DMS153 (cell line): ENCODE measurements at places on chromosomes 1 and 21.

DNA sequence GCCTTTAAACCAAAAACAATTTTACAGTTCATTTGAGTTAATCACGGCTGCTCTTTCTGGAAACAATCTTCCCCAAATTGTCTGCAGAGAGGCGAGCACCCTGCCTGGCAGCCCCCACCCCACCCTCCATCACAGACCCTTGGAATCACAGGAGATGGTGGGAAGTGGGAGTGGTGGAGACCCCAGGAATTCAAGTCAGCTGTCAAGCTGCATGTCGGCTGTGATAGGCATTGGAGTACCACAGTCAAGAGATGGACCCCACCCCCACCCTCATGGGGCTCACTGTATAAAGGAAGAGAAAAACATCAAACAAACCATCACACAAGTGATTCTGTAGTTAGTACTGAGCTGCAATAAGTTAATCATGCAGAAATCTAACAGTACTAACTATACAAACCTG is 360.4 kb downstream of the MATN1 start:
- no peak for DNase-seq

DNA sequence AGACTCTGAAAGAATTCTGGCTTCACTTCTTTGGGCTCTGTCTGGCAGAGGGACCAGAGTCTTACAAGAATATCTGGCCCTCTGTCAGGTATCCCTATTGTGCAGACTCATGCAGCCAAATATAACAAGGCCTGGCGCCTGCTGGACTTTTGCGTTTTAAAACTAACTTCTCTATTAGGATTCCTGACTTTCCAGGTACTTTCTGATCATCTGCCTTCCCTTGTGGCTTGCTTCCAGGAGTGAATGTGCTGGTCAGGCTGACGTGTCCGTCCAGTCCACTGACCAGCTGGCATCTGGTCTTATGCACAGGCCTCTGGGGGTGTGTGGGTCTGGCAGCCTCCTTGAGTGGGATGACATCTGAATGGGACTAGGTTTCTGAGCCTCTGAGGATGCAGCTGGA is 8.6 kb upstream of the RAB29 start:
- no peak for DNase-seq

GRCh38 chr1:153262070-153262366 is 2.5 kb downstream of the LORICRIN start:
- no peak for DNase-seq

- DNase-seq, result no peak
Observed at GRCh38 chr1:103461161-103462105, 64.1 kb upstream of the RNPC3 start.

GRCh38 chr1:201894343-201895119 is 5.8 kb downstream of the SHISA4 start:
- no peak for DNase-seq

GRCh38 chr21:46399129-46399528 is 59.6 kb upstream of the DIP2A start:
- DNase-seq, result no peak

DNA sequence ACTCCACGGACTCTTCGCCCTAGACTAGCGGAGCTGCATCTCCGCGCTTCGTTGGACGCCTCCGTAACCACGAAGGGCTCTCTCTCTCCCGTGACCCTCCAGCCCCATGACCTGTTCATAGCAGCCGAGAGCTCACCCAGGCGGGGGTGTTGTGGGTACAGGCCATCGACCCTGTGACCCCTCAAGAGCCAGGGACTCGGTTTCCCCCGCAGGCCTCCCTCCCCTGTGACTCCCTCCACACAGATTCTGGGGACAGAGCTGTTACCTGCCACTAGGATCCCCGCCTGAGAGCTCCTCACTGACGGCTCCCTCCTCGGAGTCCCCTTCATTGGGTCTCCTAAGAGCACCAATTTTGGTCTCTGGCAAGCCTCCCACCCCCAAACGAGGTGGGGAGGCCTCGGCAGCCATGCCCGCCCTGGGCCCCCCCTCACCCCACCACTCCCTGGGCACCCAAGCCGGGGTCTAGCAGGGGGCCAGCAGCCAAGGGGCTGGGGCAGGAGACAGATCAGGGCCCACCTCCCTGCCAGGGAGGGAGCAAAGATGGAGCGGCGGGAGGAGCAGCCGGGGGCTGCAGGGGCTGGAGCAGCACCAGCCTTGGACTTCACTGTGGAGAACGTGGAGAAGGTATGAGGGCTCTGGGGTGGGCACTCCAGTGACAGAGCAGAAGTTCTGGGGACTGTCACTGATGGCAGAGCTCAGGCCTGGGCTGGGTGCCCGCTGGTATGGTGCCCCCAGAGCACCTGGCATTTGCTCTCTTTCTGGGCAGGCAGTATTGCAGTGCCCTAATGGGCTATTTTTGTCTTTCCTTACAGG is 517 bp downstream of the IPO13 start:
- DNase-seq, result no peak

DNA sequence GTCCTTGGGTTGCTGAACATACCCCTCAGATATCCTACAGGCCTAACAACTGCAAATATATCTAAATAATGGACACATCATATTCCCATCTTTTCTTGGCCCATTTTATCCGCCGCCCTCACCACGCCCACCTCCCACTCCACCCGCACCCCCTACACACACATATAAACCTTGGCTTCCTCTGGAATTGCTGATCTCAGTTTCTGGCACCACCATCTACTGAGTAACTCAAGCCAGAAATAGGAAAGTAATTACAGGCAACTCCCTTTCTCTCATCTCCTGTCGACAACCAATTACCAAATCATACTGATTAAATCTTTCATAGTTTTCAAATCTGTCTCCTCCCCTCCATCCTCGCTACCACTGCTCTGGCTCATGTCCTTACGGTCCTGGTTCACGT is 4.7 kb downstream of the RGS8 start:
- DNase-seq, result no peak

DNA sequence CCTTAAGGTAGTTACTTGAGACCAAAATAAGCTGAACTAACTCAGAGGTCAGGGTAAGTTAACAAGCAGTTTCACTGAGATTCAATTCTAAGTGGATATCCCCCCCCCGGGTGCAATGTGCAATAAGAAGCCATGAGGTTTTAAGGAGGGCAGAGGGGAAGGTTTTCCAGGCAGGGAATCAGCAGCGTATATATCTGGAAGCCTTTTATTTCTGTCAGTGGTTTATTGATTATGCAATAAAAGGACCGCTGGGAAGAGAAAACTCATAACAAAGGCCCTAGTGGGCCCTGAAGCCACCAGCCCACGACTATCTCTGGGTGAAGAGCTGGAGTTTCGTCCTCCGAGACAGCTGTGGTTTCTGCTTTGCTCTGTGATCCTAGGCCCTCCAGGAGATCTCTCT is 53.1 kb upstream of the CTPS1 start:
- DNase-seq, result no peak

DNA sequence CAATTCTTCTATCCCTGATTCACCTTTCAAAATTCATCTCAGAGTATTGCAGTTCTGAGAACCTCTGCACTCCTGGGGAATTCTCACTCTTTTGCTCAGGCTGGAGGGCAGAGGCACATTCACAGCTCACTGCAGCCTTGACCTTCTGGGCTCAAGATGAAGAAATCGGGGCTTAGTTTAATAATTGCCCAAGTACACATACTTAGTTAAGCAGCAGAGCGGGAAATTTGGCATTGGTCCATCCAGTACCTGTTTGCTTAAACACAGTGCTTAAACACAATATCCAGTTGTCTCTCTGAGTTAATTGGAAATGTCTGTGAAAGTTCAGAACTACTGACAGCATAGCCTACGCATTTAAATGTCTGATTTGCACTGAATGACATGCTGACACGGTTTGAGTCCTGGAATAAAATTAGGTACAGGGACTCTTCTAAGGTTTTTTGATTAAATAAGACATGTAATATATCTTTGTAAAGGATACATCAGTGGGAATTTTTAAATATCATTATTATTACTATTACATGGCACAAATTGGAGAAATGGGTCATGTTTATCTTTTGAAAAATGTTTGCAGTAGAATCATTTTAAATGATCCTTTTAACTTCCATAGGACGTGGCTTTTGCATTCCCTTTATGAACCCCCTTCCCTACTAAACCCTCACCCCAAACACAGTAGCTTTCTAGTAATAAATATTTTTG is 337.4 kb downstream of the SRGAP2C start:
- DNase-seq, result peak; percentile 27

DNA sequence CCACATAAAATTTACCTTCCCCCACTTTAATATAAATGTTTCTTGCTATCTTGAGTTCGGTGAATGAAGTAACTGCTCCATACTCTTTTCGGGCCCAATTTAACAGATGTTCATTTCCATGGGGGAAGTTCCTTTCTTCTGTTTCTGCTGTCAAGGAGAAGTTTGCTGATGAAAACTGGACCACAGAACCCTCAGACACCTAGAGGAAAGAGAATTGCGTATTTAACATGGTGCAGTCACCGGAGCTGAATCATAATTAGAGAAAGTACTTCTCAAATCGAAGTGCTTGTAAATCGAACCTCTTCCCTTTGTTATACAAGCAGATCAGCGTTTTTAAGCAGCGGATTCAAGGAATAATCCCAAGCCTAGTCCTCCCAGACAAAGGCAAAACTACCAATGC is 151.2 kb downstream of the TGFBR3 start:
- DNase-seq, result no peak

GRCh38 chr1:50132347-50132894 is 23.7 kb downstream of the ELAVL4 start:
- no peak for DNase-seq

- DNase-seq, result no peak
Observed at GRCh38 chr1:115596080-115596780, 45.5 kb upstream of the VANGL1 start.

- DNase-seq, result no peak
Observed at GRCh38 chr1:201206176-201206575, 15.6 kb downstream of the IGFN1 start.

DNA sequence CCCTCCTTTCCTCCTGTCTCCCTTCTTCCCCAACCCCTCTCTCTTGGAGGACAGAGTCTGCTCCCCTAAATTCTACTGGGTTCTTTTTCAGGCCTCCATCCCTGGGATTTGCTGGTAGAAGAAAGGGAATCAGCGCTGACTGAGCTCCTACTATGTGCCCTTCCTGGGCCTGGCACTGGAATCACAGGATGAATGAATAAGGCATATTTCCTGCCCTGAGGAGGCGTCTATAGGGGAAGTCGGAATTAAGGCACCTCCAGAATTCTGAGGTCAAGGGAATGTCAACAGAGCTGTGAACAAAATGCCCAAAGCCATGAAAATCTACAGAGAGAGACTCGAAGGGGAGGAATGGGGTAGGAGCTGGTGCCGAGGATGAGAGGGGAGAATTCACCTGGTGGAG is 17.4 kb upstream of the BTG2 start:
- no peak for DNase-seq

GRCh38 chr1:230385158-230385450 is 41.0 kb downstream of the PGBD5 start:
- DNase-seq, result no peak

GRCh38 chr21:43767984-43768867 is 7.9 kb downstream of the CSTB start:
- DNase-seq, result no peak

GRCh38 chr21:30233228-30234020 is 17.5 kb upstream of the CLDN8 start:
- DNase-seq, result no peak

GRCh38 chr1:228304766-228305395 is 97.0 kb downstream of the OBSCN start:
- DNase-seq, result no peak

- peak; percentile 3 for DNase-seq
Observed at GRCh38 chr1:103788377-103788776, 38.7 kb downstream of the AMY1C start.
